ENCODE measurements at places on chromosomes 16 and 17.

- no peak for DNase-seq
These were observed 14.7 kb downstream of the TNS4 start for GRCh38 chr17:40486522-40487370.

GRCh38 chr16:85172455-85173145 is 60.3 kb upstream of the CIBAR2 start:
- no peak for DNase-seq

GRCh38 chr17:50560931-50561745 is 623 bp downstream of the CACNA1G start:
- peak; percentile 70 for DNase-seq

DNA sequence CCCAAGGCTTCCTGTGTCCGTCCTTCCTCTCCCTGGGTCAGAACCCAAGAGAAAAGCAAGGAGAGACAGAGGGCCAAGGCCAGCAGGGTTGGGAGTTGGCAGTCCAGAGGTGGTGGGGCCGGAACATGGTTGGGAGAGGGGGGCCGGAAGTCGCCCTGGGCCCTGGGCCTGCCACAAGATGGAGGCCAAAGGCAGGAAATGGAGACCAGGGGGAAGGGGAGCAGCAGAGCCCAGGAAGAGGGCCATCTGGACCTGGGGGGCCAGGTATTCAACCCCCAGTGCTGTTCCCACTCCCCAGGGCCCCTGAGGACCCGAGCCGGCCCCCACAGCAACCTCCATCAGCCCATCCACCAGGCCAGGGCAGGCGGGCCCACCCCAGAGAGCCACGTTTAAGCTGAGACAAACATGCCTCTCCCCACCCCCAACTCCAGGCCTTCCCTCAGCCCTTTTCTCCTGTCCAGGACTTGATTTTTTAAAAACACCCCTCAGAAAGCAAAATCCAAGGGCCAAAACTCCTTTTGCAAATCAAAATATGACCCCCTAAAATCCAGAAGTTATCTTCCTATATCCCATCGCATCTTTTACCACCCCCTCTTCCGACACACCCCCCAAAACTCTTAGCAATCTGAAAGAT is 4.4 kb upstream of the BCL6B start:
- no peak for DNase-seq

GRCh38 chr16:13911871-13912270 is 8.1 kb upstream of the ERCC4 start:
- no peak for DNase-seq

DNA sequence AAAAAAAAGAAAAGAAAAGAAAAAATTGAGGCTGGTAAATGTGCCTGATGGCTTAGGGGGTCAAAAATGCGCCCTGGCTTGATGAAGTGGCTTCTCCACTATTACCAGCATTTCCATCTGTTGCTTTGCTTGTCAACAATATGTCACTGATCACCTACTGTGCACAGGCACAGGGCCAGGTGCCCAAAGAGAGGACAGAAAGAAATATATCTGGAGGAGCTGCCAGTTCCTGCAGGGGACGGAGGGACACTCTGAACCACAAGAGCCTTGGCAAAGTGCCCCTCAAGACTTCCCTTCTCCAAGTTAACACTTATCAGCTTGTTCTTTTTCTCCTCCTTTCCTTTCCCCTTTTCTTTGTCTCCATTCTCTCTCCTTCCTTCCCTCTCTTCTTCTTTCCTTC is 34.7 kb downstream of the GINS3 start:
- no peak for DNase-seq

DNA sequence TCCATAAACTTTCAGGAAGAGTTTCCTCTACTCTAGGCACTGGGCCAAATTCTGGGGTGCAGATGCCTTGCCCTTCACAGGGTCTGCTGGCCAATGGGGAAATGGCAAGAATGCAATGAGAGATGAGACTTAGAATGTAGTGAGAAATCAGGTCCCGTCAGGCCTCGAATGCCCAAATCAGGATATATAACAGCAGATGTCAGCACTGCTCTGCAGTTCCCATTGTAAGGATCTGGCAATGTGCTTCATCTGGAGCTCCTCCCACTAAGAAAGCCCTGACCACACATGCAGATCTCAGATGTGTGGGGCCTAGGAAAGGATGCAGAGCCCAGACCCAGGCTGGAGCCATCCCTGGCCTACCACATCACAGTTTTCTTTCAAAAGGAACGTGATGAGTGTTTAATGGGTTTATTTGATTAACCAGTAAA is 13.9 kb upstream of the LPCAT2 start:
- DNase-seq, result no peak

- no peak for DNase-seq
These were observed 175.9 kb downstream of the SPECC1 start for GRCh38 chr17:20184977-20185619.

GRCh38 chr17:43768382-43768781 is 9.8 kb upstream of the SOST start:
- DNase-seq, result no peak

DNA sequence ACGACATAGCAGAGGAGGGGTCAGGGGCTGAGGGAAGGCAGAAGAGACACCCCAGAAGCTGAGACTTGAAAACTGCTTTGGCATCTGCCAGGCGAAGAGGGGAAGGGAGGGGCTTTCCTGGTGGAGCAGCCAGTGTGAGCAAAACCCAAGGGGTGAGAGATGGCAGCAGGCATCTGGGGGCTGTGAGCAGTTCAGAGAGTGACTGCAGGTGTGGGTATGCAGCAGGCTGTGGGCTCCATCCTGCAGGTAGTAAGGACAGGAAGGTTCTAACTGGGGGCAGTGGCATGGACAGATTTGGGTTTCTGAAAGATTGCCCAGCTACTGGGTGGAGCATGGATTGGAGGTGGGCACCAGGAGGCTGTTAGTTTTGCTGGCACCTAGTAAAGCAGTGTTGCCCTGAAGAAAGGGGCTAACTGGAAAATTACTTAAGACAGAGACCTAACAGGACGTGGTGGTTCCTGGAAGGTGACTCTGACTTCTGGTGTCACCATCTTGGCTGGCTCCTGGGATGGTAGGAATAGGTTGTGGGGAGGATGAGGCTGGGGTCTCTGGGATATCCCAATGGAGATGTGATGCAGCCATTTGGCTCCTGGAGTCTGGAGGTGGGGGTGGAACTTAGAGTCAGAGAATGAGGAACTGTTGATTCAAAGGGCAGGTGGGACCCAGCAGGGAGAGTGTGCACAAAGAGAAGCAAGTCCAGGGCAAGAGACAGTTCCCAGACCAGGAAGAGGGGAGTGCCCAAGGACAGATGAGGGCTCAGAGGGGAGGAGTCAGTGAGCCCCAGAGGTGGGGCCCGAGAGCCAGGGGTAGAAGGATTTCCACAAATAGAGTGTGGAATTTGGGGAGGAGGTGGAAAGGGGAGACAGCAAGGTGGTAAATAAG is 11.2 kb downstream of the BCL7C start:
- no peak for DNase-seq

DNA sequence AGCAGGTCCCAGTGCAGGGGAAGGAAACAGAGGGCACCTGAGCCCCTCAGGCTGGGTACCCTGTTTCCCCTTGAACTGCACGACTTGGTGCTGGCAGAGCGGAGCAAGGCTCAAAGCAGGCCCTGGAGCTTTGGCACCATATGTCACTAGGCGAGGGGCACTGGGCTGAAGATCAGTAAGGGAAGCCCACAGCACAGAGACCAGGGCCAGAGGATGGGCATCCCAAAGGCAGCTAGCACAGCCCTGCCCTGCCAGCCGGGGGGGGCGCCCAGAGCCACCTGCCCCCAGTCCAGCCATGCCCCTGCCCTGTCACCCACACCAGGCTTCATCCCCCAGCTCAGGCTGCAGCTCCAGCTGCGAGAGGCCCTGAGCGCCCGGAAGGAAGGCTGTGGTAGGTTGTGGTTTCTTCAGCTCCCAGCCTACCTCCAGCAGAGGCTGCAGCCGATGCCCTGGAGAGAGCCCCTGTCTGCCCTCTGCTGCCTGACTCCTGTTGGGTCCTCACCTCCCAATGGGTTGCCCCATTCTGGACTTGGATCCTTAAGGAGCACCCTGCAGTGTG is 10.9 kb downstream of the NHERF1 start:
- peak; percentile 83 for DNase-seq

- DNase-seq, result no peak
These were observed 543 bp upstream of the GPS2 start for GRCh38 chr17:7315570-7316235.

DNA sequence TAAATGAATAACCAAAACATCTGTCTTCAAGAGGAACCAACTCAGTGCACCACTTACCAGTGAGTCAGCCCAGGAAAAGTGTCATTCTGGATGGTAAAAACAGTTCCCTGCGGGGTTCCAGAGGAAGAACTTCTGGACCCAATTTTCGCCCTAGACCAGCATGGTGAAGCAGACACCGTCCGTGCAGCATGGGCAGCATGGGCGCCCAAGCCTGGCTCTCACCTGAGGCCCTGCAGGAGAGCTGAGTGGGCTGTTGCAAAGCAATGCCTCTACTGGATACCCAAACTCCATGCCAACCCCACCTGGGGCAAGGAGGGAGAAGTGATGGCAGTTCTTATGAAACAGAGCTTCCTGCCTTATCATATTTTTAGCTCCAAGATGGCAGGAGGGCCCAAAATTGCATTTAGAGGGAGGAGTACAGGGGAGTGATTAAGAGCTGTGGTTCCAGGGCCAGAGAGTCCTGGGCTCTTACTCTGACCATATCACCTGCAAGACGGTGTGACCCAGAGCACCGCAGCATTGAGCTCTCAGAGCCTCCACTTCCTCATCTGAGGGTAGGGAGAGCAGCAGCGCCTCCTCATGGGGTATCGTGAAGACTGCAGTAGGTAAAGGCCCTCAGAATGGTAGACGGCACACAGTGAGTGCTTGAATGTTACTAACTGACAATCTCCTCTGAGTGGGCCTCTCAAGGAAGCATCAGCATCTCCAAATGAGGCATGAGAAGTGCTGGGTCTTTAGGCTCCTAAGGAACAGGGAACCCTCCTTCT is 16.6 kb upstream of the INPP5K start:
- DNase-seq, result peak; percentile 78

DNA sequence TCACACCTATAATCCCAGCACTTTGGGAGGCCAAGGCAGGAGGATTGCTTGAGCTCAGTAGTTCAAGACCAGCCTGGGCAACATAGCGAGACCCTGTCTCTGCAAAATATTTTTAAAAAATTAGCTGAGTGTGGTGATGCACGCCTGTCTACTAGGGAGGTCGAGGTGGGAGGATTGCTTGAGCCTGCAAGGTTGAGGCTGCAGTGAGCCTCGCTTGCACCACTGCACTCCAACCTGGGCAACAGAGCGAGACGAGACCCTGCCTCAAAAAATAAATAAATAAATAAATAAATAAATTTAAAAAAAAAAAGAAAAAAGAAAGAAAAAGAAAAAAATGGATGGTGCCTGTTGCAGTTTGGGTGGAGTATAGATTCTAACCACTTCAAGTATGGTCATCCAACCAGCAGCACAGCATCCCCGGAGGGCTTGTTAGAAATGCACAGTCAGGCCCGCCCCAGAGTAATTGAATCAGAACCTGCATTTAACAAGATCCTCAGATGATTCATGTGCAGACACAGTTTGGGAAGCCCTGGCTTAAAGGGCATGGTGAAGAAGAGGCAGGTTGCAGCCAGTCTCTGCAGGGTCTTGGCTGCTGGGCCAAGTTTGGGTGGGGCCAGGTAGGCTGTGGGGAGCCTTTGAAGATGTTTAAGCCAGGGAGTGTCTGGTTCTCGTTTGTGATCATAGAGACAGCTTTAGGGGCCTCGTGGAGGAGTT is 40.8 kb downstream of the MRC2 start:
- no peak for DNase-seq

GRCh38 chr16:2483939-2484897 is 9.3 kb downstream of the TBC1D24 start:
- DNase-seq, result no peak

GRCh38 chr16:4053301-4053845 is 62.9 kb downstream of the ADCY9 start:
- no peak for DNase-seq

DNA sequence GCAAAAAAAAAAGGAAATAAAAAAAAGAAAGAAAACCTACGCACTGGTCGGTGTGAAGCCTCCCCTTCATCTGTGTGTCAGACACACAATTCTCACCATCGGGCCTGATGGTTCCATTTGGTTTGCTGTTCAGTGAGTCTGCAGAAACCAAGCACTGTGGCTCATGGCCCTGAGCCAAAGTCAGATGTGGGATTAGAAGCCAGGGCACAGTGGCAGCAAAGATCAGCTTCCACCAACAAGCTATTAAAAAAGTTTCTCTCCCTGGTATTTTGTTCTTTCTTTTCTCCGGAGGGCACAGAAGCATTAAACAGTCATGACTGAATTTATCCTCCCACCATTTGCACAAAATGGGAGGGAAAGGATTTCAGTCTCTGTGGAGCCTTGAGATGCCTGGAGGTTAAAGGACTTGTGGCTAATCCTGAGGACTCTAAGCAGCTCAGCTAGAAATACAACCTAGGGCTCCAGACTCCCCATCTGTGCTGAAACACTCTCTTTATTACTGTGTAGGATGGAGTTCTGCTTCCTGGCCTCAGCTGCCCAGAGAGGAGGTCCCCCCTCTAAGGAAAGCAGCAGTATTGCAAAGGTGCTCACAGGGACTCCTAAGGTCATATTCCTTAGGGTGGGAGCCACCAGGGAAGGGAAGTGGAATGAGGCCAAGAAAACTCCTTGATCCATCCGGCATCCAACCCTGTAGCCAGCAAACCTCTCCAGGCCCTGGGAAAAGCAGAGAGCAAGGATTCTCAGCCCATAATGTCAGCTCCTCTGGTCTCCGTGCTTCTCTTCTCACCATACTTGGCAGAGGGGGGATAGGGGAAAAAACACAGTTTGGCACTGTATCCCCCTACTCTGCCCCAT is 28.2 kb downstream of the SLC39A11 start:
- DNase-seq, result no peak

DNA sequence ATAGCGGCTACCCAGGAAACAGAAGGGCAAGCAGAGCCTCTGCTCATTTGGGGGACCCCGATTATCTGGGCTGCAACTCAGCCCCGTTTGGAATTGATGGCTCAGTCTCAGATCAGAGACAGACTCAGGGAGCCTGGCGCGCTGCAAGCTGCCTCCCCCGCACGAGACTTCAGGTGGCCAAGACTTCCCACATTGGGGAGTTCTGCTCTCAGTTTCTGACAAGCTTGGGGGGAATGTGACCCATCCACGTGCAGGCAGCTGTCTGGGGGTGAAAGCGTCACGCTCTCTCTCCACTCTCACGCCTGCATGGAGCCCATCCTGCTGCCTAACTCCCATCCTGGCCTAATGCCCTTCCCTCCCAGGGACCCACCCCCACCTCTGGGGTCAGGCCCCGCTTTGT is 157.6 kb upstream of the GSE1 start:
- DNase-seq, result no peak
